ENCODE measurements at places on chromosomes 2 and 18.

- no peak for DNase-seq
Observed at GRCh38 chr2:28901202-28901601, 6.7 kb downstream of the WDR43 start.

GRCh38 chr2:25982273-25982967 lies at the start of gene KIF3C:
Gene KIF3C, minus strand, starts transcription at chr2:25982497. Its CDS starts 580 bp downstream, at chr2:25981917.
- DNase-seq: peak; percentile 52

GRCh38 chr2:68487773-68488355 lies 20.5 kb downstream of the APLF start:
- DNase-seq: peak; percentile 32

DNA sequence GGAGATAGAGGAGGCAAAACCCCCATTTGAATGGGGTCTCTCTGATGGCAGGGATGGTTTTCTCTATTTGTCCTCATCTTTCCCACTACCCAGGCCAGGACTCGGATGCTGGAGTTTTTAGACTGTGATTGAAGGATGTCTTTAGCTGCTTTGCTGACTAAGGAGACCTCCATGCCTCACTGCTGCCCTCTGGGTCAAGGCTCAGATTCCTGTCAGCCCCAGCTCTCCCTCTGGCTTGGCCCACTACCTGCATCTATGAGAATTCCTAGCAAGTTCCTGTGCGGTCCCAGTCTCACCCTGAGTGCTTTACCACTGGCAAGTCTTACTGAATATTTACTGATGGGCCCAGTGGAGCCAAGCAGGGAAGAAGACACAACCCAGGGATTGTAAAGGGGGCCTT lies 184.0 kb downstream of the CELF4 start:
- no peak for DNase-seq

- no peak for DNase-seq
Observed at GRCh38 chr18:12361770-12362378, 15.2 kb downstream of the AFG3L2 start.

GRCh38 chr18:24964216-24964615 lies 387.8 kb downstream of the ZNF521 start:
- peak; percentile 43 for DNase-seq

GRCh38 chr18:37543321-37543720 lies 22.3 kb downstream of the CELF4 start:
- DNase-seq: no peak

- no peak for DNase-seq
Observed at GRCh38 chr2:652881-653480, 24.2 kb downstream of the TMEM18 start.

DNA sequence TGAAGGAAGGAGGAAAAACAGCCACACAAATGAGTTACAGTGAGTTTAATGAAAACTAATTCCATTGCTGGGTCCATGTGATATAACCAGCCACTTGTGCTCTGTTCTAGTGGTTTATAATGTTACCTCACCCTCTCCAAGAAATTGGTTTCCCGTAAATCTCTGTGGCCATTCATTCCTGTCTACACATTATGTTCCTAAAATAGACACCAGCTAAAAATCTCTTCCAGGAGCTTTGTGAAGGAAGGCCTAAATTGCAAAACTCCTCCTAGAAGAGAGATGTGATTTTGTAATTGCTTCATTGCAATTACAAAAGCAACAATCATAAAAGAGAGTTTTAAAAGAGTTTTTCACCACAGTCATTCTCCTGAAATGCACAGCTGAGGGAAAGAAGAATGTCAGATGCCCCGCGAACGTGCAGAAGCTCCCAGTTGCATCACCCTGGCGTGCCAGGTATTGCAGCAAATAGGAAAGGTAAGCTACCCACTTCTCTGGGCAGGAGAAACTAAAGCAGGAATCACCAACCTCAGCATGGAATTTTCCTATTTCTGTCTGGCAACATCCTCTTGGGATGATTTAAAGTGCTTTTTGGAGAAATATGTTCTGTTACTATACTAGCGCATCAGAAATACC lies 1.7 kb downstream of the SCN1A start:
- peak; percentile 26 for DNase-seq

GRCh38 chr2:142650601-142651000 lies 226.9 kb upstream of the KYNU start:
- DNase-seq: no peak

DNA sequence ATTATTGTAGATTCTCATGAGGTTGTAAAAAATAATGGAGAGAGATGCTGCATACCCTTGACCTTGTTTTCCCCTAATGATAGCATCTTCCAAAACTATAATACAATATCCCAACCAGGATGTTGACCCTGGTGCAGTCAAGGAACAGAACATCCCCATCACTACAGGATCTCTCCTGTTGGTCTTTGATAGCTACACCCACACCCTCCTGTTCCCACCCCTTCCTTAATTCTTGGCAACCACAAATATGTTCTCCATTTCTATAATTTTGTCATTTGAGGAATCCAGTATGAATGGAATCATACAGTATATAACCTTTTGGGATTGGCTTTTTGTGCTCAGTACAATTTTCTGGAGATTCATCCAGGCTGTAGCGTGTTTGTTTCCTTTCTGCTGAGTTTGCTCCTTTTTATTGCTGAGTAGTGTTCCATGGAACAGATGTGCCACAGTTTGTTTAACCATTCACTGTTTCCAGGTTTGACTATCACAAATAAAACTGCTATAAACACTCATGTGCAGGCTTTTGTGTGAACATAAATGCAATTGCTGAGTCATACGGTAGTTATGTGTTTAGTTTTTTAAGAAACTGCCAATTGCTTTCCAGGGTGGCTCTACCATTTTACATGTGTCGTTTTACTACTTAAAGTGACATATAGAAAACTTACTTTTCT lies 22.2 kb downstream of the MCFD2 start:
- peak; percentile 57 for DNase-seq

Data from fibroblast of lung (primary cell).